Fibroblast of skin of back (primary cell): ENCODE measurements at places on chromosomes 4 and X.
A peak's percentile ranks its signal among the peaks of the same experiment; 100 is the strongest.

DNA sequence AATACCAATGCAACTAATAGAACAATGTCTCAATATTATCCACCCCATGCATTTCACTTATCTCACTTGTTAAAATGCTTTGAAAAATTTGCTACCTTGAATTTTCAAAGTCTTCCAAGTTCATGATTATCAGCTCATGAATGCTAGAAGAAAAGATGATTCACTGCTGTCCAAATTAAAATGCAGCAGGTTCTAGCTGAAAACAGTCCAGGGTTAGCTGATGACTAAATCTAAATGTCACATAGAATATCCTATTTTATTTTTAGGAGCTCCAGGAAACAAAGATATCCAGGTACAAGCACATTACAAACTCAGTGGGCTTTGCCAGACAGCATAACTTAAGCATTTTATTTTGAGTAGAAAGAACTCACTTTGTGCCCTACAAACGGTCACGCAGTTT is 38.0 kb upstream of the SPARCL1 start:
- DNase-seq: no peak

GRCh38 chrX:115948018-115948923 is 222.3 kb upstream of the AGTR2 start:
- no peak for DNase-seq

GRCh38 chrX:126177133-126177840 is 11.2 kb upstream of the DCAF12L2 start:
- no peak for DNase-seq

DNA sequence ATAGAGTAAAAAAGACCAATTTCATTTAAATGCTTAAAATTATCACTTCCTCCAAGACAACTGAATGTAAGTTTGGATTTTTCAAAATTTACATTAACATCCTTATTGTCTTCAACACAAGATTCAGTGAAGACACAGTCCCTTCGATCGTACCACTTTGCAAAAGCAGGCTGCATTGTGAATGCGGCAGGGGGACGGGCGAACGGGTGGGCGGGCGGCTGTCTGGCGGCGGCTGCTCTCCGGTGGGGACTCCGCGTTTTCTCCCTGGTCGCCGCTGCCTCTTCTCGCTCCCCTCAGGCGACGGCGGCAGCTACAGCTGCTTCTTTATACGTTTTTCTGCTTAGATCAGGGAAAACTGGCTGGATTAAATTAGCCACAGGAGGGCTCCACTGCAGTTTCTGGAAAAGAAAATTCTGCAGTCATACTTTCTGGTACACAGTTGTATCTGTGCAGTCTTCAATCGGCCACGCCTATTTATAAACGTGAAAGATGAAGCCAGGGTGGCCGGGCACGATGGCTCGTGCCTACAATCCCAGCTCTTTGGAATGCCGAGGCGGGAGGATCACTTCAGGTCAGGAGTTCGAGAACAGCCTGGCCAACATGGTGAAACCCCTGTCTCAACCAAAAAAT is 33.9 kb upstream of the HPF1 start:
- peak; percentile 76 for DNase-seq

GRCh38 chr4:14465507-14465906 is 536.8 kb upstream of the CPEB2 start:
- DNase-seq: no peak

DNA sequence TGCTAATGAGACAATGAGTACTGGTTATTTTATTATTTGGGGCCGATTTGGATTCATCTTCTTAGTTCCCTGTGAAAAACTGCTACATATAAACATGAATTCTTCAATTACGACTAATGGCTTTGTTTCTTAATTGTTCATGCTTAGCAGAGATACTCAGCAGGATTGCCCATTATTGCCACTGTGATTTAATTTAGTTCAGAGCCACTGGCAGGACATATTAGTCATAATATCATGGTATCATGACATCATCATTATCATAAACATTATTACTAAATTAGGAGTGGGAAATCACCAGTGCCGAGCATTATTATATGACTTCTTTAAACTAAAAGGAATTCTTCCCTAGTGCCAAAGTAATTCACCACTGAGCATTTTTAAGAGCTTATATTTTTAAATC is 201.4 kb downstream of the SPOCK3 start:
- peak; percentile 67 for DNase-seq

DNA sequence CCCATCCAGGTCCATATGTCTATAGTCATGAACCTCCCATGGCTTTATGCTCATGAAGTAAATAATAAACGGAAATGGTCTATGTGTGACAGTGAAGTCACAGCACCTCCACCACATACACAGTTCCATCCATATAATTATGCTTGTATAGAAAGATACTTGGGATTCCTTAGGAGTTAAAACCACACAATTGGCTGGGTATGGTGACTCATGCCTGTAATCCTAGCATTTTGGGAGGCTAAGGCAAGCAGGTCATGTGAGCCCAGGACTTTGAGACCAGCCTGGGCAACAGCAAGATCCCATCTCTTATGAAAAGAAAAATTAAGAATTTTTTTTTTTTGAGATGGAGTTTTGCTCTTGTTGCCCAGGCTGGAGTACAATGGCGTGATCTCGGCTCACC is 55.6 kb upstream of the RBM47 start:
- DNase-seq: peak; percentile 80

GRCh38 chrX:15973299-15973698 is 118.7 kb upstream of the AP1S2 start:
- peak; percentile 34 for DNase-seq

GRCh38 chr4:7431696-7432530 is 2.8 kb downstream of the PSAPL1 start:
- no peak for DNase-seq

GRCh38 chr4:108270466-108271450 is 102.0 kb upstream of the LEF1 start:
- peak; percentile 80 for DNase-seq

DNA sequence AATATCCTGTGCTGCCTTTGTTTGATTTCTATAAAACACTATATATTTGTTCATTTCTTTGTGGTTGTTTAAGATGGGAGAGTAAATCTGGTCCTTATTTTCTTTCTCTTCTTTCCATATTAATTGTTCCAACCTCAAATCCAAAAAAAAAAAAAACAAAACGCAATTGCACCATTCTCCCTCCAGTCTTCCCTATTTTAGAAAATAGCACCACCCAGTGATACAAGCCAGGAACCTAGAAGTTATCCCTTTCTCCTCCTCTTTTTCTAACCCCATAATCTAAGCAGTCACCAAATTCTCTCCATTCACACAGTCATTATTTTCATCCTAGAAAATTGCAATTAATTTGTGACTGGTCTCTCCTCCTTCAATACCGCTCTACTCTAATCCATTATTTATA is 107.8 kb downstream of the GABRA3 start:
- no peak for DNase-seq

GRCh38 chr4:147928400-147928799 is 196.5 kb downstream of the ARHGAP10 start:
- peak; percentile 52 for DNase-seq

- no peak for DNase-seq
Observed at GRCh38 chr4:134070174-134070573, 131.4 kb downstream of the PABPC4L start.

DNA sequence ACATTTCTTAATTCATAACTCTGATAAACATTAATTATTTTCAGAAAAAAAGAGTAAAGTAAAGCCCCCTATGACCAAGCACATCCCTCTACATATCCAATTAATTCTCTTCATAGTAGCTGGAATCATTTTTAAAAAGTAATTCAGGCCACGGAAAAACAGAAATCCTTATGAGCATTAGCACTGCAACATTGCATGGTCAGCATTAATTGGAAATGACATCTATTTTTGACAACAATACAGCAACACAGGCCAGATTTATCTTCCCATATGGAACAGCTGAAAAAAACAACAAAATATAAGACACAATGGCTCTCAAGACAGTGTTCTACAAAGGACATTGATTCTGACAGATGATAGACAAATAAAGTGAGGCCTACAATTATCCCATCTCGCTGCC is 236.6 kb downstream of the TMA16 start:
- DNase-seq: no peak

GRCh38 chrX:43679778-43680177 is 23.7 kb downstream of the MAOA start:
- no peak for DNase-seq

GRCh38 chr4:110122201-110122600 is 76.2 kb downstream of the ELOVL6 start:
- DNase-seq: no peak

GRCh38 chr4:182124359-182124758 is 118.8 kb upstream of the TENM3 start:
- DNase-seq: no peak

- no peak for DNase-seq
Observed at GRCh38 chr4:150160473-150160872, 82.2 kb downstream of the DCLK2 start.
